ENCODE measurements at places on chromosomes 7 and 10.

DNA sequence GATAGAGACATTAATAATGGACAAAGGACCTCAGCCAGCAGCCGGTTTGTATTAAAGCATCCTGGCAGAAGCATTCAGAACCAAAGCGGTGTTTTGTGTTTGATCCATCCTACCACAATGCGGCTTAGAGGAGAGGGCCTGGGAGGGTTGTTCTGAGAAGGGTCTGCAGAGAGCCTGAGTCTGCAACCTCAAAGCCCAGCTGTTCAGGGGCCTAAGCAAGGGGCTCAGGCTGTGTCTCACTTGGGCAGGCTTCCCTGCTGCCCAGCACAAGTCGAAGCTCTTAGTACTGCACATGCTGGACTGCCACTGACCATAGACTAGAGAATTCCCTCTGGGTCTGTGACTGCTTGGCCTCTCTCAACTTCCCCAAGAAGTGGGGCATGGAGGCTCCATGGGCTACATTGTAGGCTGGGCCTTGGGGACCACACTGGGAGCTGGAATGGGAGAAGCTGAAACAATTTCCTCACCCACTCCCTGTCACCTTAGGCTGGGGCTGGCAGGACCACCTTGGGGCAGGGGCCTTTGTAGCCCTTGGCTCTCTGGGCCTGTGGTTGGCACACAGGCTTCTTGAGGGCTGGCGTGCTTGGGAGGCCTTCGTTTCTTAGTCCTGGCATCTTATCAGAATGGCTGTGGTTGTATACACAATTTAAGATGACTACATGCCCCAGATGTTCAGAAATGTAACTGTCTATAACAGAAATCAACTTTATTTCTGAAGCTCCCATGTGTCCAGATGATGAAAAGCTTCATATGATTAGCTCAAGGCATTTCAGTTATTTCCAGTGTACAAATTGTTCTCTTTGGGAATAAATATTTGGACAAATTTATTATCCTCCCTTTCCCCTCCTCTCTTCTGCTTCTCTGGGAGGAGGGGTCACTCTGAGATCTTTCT, 44.5 kb downstream of the LRRC18 start:
- no peak for DNase-seq

GRCh38 chr10:102704915-102705314, 9.3 kb downstream of the ARL3 start:
- no peak for DNase-seq

GRCh38 chr10:72322030-72322279, 32.8 kb downstream of the DNAJB12 start:
- no peak for DNase-seq

DNA sequence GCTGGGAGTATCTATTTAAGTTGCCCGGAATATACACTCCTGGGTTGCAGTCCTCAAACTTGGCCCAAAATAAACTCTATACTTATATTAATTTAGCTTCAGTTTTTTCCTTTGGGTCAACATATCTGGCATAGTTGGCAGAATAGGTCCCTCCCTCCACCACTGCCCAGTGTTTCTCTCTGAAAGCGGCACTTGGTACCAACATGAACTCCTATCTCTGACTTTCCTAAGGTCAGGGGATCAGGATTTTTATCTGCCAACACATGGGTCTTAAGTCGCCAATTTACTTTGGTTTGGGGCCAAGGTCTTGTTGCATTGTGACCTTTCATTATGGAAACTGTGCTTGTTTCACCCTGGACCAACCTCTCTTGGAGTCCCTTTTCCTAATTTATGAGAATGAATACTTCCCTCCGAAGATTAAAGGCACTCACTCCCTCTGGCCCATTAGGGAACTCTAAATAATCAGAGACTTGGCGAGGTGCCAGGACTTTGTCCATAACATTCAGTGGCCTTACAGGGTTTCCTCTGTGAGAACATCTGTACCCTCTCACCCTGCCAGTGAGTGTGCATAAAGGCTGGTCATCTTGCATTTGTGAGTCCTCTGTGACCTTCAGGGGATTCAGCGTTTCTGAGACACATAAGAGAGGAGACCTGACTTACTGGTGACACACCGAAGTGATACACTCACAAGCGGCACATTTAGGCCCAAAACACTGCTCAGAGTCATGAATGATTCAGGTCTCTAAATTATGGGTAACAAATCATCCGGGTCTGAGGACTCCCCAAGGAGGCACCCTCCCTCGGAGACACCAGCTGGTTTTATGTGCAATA, 19.7 kb upstream of the FKBP9 start:
- DNase-seq: no peak

- DNase-seq: no peak
Observed at GRCh38 chr10:3774018-3774813, 10.8 kb downstream of the KLF6 start.

GRCh38 chr10:71239946-71240795, 27.8 kb downstream of the UNC5B start:
- DNase-seq: no peak

- DNase-seq: no peak
Observed at GRCh38 chr10:70479165-70479581, 606 bp downstream of the PALD1 start.

Measured in stimulated activated CD4-positive, alpha-beta T cell treated with anti-CD3 and anti-CD28 coated beads, Interleukin-4, amount 100 ng/mL, for 24 hours (primary cell).